NCI-H1417 treated with DMSO at 0.1 percent for 48 hours (cell line): ENCODE measurements at places on chromosomes 11 and 22.

- no peak for DNase-seq
Measured at GRCh38 chr22:20749453-20749852, 24.5 kb upstream of the SERPIND1 start.

- DNase-seq, result no peak
Measured at GRCh38 chr11:2869561-2870427, 15.8 kb downstream of the CDKN1C start.

DNA sequence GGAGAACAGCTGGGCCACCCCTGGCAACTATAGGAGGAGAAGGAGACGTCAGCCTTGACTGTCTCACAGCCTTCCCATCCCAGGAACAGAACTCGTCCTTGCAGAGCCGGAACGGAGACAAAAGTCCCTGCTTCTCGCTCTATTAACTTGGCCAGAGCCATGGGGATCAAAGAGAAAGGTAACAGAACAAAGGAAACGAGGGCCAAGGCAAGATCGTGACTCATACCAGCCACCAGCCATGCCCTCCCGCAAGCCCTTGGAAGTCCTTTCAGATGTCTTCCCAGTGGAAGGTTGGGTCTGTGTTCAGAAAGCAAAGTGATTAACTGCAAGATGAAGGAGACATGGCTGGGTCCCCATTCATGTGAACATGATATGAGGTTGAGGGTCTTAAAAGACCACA is 64.7 kb downstream of the PDE2A start:
- no peak for DNase-seq

DNA sequence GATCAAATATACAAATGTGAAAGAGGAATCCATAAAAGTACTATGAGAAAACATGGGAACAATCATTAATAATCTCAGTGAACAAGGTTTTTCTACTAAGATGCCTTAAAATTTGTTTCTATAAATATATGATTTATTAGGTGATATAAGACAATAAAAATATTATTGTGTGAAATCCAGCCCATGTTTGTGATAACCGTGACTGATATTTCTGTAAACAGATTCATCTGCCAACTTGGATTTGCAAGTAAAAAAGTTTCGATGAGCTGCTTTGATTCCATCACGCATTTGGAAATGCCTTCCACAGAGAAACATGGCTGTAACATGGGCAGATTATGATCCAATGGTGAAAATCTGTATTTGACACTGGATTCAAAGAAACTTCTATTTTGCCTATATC is 157.8 kb downstream of the NXPE2 start:
- DNase-seq, result no peak

- no peak for DNase-seq
Measured at GRCh38 chr22:32328306-32329201, 29.1 kb upstream of the RFPL3 start.

DNA sequence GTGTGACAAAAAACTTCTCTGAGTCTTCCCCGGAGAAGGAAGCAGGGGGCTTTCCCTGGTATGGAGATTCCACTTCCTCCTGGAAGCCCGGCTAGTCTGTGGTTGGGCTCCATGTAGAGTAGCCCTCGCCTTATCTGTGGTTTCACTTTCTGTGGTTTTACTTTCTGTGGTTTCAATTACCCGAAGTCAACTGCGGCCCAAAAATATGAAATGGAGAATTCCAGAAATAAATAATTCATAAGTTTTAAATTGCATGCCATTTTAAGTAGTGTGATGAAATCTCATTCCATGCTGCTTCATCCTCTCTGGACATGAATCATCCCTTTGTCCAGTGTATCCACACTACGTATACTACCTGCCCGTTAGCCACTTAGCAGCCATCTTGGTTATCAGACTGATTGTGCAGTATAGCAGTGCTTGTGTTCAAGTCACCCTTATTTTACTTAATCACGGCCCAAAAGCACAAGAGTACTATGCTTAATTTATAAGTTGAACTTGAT is 275.0 kb upstream of the SESN3 start:
- DNase-seq, result no peak

- no peak for DNase-seq
Measured at GRCh38 chr11:32088117-32088941, 2.5 kb upstream of the RCN1 start.

DNA sequence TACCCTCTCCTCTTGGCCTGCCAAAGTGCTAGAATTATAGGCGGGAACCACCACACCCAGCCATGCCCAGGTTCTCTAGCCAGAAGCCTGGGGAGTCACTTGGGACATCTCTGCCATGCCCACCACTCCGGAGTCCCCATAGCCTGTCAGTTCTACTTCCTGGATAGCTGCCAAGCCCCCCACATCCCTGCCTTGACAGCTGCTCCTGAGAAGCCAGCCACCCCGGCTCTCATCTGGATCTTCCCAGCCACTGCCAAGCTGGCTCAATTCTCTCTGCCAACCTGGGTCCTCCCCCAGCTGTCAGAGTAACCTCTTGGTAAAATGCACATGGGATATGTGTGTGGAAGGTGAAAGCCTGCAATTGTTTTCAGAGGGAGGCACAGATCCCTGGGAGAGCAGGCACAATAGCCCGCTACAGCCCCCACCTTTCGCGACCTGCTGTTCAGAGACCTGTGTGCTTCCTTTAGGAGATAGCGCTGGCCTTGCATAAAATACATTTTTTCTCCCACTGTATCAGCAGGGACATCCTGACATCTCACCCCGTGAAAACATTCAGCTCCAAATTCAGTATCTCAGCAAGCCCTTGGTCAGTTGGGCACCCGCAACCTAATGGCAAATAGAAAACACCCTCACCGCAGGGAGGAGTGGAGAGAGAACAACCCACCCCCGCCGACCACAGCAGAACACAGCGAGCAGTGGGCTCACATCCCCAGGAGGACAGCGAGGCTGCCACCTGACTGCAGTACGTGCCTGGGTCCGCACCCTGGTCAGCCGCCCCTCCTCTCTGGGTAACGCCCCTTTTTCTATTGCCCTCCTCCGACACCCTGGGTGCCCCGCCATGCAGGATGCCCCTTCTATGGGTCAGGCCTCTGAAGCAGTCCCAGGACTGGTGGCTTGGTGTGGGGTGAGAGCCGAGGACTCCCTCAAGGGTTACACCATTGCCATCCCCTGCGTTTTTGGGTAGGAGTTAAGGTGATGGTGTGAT is 1342.2 kb downstream of the BRD1 start:
- no peak for DNase-seq

GRCh38 chr11:122242731-122243130 is 126.7 kb upstream of the BLID start:
- no peak for DNase-seq

DNA sequence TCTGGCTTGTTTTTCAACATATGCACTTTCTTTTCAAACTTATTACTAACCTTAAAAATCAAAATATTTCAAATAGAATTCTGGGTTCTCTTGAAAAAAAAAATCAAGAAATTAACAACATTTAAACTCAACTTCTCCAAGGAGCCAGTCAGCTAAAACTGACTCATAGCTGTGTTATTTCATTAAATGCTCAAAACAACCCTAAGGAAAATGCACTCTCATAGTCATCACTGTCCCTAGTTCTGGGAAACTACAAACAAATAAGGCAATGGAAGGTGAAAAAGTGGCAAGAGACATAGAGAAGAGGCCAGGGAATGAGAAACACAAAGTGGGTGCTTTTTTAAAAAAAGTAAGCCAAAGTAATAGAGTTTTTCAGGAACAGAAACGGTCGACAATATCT is 4.1 kb upstream of the ARHGAP20 start:
- DNase-seq, result no peak

GRCh38 chr11:46698597-46698996 is 1.8 kb downstream of the ARHGAP1 start:
- no peak for DNase-seq

DNA sequence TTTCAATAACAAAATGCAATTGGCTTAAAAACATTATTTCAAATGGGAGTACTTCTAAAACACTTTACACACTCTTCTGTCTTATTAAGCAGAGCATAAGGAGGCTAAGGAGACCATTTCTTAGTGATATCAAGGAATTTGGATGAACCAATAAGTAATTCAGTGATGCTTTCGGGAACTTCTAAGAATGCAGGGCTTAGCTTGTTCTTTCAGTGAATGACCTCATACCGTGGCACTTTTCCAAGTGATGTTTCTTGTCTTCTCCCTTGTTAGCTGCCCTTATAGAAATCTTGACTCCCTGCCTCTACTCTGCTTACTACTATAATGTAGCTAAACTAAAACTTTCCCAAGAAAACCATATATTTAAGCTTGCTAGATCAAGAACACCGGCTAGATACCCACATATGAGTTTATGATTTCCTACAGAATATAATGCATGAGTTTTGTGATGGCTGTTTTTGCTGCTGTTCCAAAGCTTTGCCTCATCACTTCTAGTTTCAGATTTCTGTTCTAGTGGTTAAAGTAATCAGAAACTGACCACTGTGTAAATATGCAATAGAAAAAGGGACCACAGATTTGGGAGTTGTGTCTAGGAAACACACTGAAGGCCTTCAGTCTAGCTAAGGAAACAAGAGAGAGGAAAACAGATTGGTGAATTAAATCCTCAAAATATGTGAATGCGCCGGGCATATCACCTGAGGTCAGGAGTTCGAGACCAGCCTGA is 37.5 kb upstream of the STK33 start:
- DNase-seq, result no peak

DNA sequence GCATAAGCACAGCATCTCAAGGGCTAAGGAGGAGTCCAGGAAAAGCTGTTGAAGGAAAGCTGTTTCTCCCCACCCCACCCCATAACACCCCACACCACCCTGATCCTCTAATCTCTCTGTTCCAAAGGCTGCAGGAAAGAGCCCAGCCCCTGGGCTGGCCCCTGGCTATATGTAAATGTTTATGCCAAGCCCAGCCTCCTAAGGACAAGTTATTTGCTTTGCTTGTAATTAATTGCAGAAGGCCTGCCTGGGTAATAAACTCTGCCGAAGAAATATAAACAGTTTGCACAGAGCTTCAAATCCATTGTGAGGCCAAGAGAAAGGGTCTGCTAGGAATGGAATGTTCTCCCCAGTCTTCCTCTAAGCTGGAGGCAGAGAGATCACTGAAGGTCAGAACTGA is 21.2 kb downstream of the ARRB1 start:
- no peak for DNase-seq

DNA sequence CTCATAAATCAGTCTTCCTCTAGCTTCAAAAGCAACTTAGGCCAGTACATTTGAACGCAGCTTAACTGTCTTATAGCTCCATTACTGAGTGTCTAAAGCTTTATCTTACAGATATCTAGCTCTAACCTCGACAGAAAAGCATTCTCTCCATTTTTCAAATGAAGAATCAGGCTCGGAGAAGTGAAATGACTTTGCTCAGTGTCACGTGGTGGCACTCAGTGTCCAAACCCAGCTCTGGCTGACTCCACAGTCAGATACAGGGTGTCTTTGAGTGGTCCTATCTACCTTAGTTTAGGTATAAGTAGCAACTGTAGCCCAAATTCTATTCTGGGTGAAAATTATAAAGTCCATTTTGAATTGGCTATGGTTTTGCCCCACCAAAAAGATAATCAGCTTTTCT is 38.7 kb upstream of the CHST1 start:
- DNase-seq, result no peak

DNA sequence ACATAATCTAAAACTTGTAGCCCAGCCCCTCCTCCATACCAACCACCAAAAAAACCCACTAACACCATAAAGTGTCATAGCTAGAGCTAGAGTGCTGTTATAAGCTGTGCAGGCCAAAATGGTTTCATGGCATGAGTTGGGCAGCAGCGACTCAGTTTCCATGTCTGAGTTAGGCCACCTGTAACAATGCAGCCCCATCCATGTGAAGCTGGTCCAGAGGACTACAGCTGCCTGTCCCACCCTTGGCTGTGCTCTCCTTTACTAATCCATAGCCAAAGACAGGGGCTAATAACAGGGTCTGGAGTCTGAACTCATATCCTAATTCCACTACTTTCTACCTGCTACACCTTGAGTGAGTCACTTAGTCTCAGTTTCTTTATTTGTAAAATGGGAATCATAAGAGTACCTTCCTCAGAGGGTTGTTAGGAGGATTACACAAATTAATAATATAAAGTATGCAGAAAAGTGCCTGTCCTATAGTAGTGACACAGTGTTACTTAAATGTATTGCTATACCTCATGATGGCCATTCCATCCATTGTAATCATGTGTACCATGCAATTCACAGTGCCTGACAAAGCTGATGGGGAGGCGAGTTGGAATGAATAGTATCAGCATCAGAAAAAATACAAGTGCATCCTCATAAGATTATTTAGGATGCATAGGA is 20.6 kb downstream of the KCNQ1OT1 start:
- no peak for DNase-seq

DNA sequence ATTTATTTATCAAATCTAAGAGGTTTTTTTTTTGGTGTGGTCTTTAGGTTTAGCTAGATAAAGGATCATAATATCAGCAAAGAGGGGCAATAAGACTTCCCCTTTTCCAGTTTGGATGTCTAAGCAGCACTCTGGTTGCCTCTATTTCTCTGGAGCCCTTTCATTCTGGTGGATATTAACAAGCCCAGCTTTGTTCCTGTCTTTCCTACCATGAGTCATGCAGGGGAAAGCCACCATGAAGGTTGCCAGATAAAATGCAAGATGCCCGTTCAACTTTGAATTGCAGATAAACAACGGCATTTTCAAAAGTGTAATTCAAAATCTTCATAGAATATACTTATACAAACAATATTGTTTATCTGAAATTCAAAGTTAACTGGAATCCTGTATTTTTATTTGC is 143.6 kb downstream of the ADAMTS15 start:
- DNase-seq, result no peak

DNA sequence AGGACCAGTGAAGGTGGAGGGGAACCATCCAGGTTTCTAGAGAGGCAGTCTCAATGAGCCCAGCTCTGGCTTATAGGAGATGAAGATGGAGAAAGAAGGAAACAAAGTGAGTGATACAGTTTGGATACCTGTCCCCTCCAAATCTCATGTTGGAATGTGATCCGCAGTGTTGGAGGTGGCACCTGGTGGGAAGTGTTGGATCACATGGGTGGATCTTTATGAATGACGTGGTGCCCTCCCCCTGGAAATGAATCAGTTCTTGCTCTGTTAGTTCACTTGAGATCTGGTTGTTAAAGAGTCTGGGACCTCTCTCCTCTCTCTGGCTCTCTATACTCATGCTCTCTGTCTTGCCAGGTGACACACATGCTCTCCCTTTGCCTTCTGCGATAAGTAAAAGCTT is 393.1 kb upstream of the NARS2 start:
- DNase-seq, result no peak
